ENCODE measurements at places on chromosomes 11 and 22.

- DNase-seq, result peak; percentile 54
Measured at GRCh38 chr11:35579557-35580396, 38.5 kb upstream of the FJX1 start.

- DNase-seq, result no peak
Measured at GRCh38 chr11:10414659-10415058, 40.4 kb upstream of the AMPD3 start.

DNA sequence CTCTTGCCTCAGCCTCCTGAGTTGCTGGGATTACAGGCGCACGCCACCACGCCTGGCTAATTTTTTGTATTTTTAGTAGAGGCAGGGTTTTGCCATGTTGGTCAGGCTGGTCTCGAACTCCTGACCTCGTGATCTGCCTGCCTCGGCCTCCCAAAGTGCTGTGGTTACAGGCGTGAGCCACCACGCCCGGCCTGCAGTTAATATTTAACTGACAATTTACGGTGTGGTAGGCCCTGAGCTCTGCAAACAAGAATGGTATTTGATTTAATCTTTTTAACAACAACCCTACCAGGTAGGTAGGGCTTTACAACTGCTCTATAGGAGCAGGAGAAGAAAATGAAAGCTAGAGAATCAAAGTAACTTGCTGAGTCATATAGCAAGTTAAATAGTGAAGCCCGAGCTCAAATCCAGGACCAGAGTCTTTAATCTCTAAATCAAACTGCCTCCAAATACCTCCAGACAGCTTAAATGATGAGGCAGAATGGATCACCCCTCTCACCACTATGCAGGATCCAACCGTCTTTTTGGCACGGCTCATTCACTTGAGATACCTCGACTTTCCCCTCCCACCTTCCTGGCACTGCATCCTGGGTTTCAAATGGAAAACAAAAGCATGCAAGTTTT is 9.4 kb downstream of the UEVLD start:
- DNase-seq, result no peak

- DNase-seq, result no peak
Measured at GRCh38 chr11:299081-299891, at the start of gene IFITM5. Gene IFITM5, minus strand, starts transcription at chr11:299526. Its CDS starts 36 bp downstream, at chr11:299490.

- DNase-seq, result no peak
Measured at GRCh38 chr11:126167488-126167887, 44.0 kb downstream of the RPUSD4 start.

- no peak for DNase-seq
Measured at GRCh38 chr11:130088919-130089673, 19.4 kb downstream of the APLP2 start.

DNA sequence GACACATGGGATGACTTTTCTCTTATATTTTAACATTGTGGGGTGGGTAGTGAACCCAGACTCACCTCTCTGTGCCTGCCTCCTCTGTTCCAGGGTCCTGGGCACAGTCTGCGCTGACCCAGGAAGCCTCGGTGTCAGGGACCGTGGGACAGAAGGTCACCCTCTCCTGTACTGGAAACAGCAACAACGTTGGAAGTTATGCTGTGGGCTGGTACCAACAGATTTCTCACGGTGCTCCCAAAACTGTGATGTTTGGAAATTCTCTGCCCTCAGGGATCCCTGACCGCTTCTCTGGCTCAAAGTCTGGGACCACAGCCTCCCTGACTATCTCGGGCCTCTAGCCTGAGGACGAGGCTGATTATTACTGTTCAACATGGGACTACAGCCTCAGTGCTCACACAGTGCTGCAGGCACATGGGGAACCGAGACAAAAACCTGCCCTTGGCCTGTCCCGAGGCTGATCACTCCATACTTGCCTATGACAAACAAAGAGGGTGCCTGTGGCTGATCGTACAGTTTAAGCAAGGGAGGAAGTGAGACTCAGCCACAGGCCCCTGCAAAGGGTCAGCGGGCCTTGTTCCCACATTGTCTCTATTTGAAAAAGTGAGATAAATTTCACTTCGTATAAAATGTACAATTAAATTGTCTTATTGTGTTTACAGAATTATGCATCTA is 43.7 kb upstream of the TOP3B start:
- no peak for DNase-seq

DNA sequence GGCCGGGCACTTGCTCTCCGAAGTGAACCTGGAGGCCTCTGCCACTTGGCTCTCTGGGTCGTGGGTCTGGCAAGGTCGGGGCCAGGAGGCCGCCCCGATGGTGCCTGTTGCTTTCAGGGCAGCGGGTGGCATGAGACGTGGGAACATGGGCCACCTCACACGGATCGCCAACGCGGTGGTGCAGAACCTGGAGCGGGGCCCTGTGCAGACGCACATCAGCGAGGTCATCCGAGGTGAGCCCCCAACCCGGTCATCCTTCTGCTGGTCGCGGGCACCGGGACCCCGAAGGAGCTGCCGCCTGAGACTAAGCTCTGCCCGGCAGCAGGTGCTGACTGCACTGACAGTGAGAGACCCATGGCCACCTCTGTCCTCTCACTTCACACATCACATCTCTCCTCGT is 40.0 kb downstream of the SBF1 start:
- DNase-seq, result no peak

GRCh38 chr11:46896719-46897406 is 21.5 kb downstream of the LRP4 start:
- DNase-seq, result peak; percentile 41

DNA sequence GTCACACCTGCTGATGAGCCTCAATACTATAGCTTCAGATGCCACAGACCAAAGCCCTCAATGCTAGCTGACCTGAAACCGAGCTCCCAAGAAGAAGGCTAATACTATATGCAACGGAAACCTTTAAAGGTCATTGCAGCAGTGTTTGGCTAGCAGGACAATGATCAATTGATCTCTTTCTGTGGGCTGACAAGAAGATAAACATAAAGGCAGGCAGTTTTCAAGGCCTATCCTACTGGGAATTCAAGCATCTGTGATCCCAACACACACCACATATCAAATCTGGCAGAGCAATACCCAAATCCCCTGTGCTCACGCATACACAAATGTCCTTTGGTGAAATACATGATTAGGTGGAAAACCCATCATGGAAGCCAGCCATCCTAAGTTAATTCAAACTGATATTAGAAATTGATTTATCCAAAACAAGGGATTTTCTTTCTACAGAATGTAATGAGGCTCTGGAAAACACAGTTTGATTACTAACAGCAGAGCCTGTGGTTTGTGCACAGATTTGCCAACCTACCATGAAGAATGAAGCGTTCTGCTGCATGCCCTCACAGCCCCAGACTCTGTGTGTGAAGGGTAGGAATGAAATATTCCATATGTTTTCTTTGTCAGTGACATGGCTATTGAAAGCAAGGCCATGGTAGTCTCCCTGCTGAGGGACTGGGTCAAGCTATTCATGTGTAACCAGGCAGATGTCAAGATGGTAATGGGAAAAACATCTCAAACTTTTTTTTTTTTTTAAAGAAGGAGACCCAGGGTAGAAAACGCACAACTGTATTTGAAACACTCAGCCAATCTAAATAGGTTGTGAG is 12.2 kb downstream of the LGR4 start:
- no peak for DNase-seq

GRCh38 chr22:35065796-35066218 is at the start of gene ISX:
Gene ISX, plus strand, starts transcription at chr22:35066158. Its CDS starts 930 bp downstream, at chr22:35067088.
- DNase-seq, result peak; percentile 46

GRCh38 chr22:23742505-23743264 is 8.2 kb downstream of the ZNF70 start:
- DNase-seq, result no peak

DNA sequence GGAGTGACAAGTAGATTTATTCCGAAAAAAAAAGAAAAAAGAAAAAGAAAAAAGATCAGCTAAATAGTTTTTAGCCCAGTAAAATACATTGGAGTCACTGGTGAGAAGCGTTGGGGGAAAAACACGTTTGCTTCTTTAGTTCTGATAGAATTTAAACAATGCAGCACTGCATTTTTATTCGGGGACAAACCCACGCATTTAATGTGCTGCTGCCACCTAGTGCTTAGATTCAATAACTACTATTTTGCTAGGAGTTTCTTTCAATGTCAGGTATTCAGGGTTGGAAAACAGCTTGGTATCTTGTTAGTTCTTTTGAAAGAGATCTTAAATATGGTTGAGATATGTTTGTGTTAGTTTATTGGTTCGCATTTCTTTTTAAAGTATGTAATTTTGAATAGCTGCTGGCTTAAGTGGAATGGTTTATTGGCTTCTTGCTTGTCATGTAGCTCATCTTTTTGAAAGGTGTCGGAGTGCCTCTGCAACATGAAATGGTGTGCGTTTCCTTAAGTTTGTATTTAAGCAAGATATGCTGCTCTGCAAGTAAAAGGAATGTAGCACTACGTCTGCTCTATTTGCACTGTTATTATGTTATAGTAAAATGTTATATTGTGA is 41.9 kb downstream of the SVIP start:
- peak; percentile 26 for DNase-seq

GRCh38 chr11:3153291-3153861 is 11.7 kb downstream of the OSBPL5 start:
- no peak for DNase-seq

DNA sequence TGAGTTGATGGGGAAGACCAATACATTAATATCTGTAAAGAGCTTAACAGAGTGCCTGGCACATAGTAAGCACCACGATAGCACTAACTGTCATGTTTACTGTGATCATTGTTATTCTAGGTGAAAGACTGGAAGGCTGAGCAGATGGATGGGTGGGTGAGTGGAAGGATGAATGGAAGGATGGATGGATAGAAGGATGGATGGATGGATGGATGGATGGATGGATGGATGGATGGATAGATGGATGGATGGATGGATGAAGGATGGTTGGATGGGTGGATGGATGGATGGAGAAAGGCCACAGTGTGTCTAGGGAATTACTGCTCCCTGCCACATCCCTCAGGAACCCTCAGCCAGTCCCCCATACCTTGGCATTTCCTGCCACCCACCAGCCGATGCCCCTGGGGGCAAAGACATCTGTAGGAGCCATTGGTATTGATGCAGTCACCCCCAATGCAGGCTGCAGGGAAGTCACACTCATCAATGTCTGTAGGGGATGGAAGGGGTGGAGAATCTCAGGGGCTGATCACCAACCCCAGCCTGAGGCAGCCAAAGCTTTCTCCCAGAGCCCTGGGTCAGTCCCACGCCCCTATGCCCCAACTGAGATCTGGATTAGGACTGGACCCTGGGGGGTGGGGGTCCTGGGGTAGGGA is 15.3 kb downstream of the LTBP3 start:
- DNase-seq, result no peak

DNA sequence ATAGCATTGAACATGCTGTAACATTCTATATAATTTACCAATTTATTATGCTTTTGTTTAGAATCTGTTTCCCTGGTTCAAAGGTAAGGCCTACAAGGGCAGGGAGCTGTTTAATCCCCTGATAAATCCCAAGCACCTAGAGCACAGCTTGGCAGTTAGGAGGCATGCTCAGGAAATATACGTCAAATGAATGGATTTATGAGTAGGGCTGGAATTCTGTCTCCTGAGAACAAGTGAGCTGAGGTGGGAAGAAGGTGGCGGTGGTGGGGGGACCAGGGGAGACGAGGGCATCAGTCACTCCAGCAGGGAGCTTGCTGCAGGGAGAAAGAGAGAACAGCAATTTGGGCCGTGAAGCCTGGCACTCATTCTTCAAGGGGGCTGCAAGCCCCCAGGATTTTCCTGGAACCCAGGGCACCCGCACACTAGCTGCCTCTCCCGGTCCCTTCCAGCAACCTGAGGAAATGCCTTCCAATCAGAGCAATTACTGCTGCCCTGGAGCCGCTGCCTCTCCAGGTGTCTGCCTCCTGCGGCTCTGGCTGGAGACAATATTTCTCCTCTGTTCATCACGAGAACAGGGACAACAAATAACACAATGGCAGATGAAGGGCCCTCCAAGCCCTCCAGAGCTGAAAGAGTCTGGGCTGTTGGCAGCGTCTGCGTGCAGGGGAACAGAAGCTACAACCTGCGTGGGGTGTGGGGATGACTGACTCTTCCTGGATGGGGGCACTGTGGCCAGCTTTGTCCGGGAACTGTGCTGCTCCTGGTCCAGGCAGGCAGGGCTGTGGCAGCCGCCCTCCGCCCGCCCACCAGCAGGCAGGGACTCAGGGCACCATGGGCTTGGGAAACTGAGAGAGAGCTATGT is 233.4 kb downstream of the ST3GAL4 start:
- no peak for DNase-seq

GRCh38 chr11:115085461-115086210 is 407.3 kb downstream of the NXPE2 start:
- no peak for DNase-seq

DNA sequence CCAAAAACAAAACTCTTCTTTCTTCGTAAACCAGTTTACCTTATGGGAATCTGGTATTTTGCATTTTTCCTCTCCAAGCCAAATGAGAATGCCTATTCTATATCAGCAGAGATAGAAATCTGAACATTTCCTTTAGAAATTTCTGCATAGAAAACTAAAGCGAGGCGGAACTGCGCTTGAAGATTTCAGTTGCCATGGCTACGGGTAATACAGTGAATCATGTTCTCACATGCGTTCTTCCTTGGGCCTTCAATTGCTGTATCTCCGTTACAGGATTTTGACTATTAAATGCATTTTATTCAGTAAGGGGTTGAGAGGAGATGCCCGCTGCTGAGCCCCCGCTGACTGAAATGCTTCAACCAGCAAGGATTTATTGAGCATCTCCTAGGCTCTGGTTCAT is 108.2 kb upstream of the CRYBB3 start:
- no peak for DNase-seq

DNA sequence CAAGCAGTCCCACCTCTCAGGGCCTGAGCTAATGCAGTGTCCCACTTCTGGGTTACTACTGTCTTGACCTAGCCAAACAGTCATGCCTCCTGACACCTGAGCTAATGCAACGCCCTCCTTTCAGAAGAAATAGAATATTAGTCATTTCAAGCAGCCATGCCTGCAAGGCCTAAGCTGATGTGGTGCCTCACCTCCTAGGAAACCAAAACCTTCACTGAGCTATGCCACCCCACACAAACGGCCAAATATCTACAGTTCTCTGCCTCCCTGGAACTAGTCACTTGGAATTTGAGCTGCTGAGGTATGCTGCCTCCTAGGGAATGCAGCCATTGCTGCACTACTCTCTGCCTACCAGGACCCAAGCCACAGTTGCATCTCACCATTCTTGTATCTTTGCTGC is 8.3 kb upstream of the MS4A6E start:
- DNase-seq, result no peak

Data from urothelium cell line (cell line).